AG04449 (cell line): ENCODE measurements at places on chromosomes 1 and 21.
A peak's percentile ranks its signal among the peaks of the same experiment; 100 is the strongest.

DNA sequence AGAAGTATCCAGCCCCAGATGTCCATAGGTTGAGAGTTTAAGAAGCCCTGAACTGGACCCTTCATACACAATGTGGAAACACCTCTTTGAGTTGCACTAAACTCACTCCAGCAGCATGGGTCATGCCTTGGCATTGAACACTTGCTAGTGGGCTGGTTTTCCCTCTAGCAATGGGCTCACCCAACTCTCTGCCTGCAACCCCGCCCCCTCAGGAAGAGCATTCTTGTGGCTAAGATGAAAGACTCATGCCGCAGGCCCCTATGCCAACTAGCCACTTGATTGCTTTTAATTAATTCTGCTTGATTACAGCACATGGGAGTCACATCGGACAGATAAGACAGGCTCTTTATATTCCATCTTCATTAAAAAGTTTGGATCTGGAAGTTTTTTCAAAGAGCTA is 136.5 kb upstream of the GJB5 start:
- DNase-seq: no peak

DNA sequence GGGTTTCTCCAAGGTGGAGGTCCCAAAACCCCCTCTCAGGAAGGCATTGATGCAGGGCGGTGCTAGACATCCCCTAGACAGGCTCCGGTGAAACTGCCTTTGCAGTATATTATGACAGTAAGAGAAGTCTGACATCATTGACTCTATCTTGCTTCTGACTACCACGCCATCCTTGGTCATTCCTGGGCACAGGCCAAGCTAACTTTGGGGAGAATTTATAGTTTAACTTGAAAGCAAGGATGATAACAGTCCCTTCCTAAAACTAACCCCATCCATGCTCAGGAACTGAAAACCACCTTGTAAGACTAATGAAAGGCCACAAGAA is 30.3 kb downstream of the RSPH1 start:
- no peak for DNase-seq

- no peak for DNase-seq
Measured at GRCh38 chr1:203640723-203641502, 14.3 kb downstream of the ATP2B4 start.

DNA sequence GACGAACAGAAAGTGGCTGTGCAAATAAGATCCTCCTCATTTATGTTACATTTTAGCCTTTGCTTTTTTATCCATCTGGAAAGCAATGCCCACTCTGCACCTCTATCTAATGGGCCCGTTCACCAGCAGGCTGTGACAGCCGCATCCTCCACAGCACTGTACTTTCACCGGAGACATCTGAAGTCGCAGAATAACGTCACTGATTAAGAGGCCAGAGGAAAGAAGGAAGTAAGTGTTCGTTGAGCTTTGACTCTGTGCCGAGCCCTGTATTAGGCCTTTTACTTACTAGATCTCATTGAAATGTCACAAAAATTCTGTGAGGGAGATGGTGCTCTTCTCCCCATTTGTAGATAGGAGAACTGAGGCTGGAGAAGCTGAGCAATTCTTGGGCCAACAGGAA is 62.3 kb downstream of the KAZN start:
- DNase-seq: no peak

GRCh38 chr1:225780630-225781029 is 3.0 kb downstream of the SRP9 start:
- DNase-seq: no peak

GRCh38 chr1:65339866-65340468 is 30.6 kb downstream of the DNAJC6 start:
- DNase-seq: no peak

DNA sequence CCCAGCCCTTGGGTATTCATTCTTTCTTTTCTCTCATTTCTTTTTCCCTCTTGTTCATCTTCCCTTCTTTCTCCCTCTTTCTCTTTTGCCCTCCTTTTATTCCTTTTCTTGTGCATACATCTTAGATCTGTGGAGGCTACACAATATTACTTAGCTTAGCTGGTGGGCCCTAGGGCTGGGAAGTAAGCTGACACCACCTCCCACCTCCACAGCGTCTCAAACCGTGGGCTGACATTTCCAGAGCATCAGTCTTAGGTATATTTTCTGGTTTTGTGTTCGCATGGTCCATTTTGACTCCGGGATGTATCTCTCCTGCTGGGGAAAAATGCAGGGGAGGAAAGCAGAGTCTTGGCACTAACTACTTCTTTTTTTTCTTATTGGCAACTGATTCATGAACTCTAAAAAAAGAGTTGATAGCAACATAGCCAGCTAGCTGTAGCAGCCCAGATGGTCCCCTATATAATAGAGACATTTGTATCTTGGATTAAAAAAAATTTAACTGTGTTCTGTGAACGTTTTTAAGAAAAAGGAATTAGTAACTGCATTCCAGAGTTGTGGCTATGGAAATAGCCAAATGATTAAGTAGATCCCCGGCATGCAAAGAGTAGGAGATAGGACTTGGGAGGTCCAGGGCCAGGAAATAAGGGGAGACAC is 15.5 kb downstream of the CNIH3 start:
- no peak for DNase-seq

DNA sequence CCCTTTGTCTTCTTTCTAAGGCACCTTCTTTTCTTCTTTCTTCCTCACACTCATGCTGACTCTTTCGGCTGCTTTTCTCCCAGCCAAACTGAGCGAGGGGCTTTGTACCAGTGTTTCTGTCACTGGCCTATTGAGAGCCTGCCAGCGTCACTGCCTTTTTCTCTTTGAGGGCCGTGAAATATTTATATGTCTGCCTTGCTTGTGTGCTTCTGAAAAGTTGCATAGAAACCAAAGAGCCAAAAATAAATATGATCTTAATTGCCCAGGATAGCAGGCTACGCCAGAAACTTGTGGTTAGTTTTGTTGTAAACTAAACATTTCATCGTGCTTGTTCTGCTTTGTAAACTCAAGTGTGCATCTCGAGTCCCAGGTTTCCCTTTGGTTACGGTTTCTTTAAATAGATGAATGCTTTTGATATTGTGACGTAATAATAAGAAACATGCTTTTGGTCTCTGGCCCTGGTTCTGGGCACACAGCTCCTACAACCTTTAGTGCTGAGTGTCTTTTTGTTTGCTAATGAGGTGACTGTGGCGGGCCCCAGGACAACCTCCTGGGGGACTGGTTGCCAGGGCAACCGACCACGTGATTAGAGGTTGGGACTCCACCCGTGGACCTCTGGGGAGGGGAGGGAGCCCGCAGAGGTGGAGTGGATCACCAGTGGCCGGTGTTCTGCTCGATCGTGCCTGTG is 10.8 kb downstream of the SLC37A1 start:
- no peak for DNase-seq

GRCh38 chr21:33816174-33816573 is 99.4 kb downstream of the ATP5PO start:
- no peak for DNase-seq

GRCh38 chr1:20612221-20612746 is 21.0 kb upstream of the PINK1 start:
- no peak for DNase-seq

- no peak for DNase-seq
Measured at GRCh38 chr1:203217668-203218067, 11.8 kb downstream of the CHIT1 start.

DNA sequence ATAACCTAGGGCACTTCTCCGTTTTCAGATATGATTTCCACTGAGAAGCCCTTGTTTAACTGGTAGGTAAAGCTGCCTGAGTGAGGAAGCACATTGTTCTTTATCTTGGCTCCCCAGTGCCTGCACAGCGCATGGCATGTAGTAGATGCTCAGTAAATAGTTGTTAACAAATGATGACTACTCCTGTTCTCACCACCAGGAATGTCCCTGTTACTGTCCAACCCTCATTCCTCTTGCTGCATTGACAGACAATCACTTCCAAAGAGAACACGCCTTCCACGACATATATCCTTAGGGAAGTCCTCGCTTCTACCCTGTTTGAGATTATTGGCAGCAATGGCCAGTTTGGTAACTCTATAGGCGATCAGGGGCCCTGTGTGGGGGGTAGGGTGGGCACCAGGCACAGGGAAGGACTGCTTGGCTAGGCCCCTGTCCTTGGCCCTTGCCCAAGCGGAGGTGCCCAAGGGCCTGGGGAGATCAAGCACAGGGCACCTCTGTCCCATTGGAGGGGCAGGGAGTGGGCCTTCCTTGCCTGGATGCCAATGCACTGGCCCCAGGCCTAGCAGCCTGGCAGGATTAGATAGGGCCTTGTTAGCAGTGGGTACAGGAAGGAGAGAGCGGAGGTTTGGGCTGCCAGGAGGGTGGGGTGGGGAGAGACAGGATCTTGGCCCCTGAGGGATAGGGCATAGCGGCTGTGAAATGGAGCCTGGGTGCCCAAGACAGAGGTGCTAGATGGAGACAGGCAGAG is 10.2 kb downstream of the NES start:
- DNase-seq: no peak

DNA sequence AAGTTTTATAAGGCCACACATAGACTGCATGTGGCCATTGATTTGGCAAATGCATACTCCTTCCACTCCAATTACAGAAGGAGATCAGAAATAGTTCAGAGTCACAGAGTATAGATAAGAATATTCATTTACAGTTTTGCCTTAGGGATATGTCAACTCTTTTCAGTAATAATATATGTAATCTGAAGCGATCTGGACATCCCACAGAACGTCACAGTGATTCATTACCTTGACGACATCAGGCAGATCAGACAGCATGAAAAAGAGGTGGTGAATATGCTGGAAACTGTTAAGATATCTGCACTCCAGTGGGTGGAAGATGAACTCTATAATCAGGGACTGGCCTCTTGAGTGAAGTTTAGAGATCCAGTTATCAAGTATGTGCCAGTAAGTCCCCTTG is 240.4 kb downstream of the DPYD start:
- no peak for DNase-seq

DNA sequence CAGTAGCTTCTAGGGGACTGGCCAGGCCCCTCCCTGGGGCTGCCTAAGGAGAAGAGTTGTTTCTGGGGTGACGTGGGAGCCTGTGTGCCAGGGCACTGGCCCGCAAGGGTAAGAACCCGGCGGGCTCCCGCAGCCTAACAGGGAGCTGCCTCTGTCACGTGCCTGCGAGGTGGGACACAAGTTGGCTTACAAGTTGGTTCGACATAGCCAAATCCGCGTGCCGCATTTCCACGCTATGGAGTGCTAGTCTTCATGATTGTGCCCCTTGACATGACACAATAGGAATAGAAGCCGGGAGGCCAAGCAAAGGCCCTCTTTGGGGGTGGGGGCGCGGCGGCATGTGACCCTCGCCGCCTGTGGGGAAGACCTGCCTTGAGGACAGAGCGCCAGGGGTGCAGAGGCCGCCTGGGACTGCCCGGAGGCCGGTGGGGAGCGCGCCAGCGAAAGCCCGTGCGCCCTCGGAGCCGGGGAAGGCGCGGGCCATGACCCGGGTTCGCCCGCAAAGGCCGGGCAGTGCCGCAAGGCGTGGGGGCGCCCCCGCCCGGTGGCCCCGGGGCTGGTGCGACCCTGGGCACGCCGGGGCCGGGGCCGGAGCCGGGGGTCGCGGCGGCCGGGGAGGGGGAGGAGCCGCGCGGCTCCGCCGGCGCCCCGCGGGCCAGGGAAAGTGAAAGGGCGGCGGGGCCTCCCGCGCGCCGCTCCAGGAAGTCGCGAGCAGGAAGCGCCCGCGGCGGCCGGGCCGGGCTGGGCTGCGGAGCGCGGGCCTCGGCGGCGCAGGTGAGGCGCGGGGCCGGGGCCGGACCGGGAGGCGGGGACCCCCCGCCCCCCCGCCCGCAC is at the start of gene SLC37A1:
TSS of gene SLC37A1 (plus strand) at position 702 of the 834 bp plus-strand sequence. CDS start 4,603 bp downstream, outside the sequence.
- DNase-seq: no peak

DNA sequence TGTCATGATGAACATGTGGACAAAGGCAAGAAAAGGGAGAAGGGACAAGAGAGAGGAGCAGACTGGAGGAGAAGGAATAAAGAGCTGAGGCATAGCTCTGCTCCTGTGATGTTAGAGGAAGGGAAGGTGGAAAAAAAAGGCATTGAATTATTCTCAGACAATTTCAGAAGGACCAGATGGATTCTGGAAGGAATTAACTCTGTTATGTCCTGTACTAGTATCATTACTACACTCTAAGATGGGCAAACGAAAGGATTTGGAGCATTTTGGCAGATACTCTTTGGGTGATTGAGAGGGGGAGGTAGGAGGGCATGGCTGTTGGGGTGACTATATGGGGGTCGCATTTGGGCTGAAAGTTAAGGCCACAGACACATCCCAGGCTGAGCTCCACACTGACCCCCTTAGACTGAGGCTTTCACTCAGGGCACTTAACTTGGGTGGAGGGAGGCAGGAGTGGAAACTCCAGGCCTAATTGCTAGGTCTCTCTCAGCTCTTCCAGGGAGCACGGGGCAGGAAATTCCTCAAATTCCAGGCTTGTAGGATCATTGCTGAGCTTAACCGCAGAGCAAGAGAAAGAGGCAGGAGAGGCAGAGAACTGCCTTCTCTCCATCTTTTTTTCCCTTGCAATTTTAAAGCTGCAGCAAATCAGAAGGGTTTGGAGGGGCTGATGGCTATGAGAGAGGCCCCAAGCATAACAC is 25.9 kb downstream of the KIRREL1 start:
- DNase-seq: peak; percentile 86

- no peak for DNase-seq
Measured at GRCh38 chr1:116540088-116540487, 30.7 kb downstream of the CD58 start.

DNA sequence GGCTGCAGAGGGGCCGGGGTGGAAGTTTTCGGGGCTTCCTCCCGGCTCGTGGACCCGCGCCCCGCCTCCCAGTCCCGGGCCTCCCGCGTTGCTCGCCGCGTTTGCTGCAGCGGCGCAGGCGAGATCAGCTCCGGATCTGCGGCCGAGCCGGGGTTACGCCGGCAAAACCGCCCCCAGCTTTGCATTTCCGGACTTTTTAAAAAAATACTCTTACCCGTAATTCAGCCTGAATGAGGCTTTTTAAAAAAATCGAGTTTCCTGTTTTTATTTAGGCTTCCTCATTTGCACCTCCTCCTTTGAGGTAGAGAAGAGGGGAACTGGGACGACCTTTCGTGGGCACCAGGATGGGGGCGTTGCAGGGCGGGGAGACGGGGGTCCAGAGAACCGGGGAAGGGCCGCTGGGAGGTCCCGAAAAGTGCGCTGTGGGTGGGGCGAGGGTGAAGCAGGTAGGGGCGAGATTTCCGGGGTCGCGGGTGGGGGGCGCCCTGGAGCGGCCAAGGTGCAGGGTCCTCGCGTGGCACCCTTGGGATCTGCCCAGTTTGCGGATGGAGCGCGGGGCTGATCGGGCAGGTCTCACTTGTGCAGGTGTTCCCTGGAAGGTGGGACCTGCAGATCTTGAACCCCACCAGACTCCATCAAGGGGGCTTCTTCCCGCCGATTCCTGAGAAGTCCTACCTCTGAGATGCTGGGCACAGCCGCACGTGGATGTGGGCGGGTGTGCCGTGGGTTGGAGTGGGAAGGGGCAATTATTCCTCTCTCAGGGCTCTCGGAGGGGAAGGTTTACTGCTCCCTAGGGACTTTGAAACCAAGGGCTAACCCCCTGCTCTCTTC is 1.1 kb downstream of the PIK3CD start:
- DNase-seq: no peak

DNA sequence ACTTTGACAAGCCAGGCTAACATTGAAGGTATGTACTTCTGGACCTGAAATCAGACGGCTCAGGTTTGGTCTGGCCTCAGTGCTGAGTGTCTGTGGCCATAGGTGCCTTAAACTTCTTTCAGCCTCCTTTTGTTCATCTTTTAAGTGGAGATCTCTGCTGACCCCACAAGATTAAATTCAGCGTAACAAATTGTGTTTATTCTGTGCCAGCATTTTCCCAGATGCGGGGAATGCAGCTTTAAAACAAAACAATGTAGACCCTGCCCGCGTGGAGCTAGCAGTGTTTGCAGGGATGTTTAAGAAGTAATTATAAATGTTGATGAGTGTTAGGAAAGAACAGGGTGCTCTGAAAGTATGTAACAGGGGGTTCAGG is 923 bp downstream of the CAP1 start:
- no peak for DNase-seq

GRCh38 chr1:202163281-202164270 is 3.2 kb upstream of the PTPN7 start:
- no peak for DNase-seq

GRCh38 chr1:111203681-111204200 is 3.3 kb upstream of the DENND2D start:
- DNase-seq: no peak
